ENCODE measurements at places on chromosomes 1 and 21. TPM values are rescaled to one million over a fixed set of nuclear protein-coding genes. Genes with fewer than 3 reads are reported as not detected.
A peak's percentile ranks its signal among the peaks of the same experiment; 100 is the strongest.

DNA sequence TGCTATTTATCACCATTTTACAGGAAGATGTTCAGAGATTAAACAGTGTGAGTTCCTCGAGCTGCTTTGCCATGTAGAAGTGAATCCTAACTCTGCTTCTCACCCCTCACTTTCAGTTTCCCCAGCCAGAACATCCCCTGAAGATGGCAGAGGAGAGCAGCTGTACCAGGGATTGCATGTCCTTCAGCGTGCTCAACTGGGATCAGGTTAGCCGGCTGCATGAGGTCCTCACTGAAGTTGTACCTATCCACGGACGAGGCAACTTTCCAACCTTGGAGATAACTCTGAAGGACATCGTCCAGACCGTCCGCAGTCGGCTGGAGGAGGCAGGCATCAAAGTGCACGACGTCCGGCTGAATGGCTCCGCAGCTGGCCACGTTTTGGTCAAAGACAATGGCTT lies 16.9 kb downstream of the TENT5C start:
- no peak for DNase-seq

DNA sequence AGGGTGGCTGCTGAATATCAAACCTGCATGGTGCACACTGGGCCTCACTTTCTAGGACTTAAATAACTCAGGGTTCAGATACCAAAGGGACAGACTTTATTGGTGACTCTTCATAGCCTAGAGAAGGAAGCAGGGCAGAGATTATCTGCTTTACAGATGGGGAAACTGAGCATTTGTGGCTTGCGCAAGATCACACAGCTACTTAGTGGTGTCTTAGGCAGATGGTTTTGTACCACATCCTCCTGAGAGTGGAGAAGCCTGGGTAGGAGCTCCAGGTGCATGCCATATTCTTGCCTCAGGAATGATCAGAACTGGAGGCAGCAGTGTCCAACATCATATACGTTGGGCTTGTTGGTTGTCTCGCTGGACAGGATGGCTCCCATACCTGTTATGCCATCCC lies 6.8 kb upstream of the DPH2 start:
- no peak for DNase-seq

ETV3L gene
- not detected for total RNA-seq

DNA sequence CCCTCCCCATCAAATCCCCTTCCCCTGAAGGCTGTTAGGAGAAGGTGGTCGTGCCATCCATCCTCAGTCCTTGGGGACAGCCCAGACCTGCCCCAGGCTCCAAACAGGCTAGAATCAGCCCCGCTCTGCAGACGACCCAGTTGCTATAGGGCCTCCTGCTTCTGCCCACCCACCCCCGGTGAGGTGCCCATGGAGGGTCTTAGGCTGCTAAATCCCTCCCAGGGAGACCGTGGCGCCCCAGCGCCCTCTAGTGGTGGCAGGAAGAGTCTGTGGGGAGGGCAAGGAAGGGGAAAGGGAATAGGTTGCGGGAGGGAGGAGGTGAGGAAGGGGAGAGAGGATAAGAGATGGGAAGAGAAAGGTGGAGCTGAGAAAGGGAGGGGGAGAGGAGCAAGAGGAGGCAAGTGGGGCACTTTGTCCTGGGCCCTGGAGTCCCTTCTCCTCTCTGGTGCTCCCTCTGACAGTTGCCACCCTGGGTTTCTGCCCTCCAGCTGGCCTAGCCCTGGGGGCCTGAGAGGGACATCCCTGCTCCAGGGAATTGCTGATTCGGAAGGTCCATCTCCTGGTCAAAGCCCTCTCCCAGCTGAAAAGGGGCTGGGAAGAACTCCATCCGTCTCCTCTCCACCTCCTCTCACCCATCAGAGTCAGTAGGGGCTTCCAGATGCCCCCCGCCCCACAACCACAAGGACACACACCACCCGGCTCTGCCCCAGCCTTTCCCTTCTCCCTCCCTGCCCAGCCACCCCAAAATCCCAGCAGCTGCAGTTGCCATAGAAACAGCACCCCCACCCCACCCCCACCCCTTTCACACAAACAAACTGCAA lies 55.4 kb downstream of the CAMK2N1 start:
- peak; percentile 83 for DNase-seq

TMOD4 gene
- 0.76 TPM for total RNA-seq

DNA sequence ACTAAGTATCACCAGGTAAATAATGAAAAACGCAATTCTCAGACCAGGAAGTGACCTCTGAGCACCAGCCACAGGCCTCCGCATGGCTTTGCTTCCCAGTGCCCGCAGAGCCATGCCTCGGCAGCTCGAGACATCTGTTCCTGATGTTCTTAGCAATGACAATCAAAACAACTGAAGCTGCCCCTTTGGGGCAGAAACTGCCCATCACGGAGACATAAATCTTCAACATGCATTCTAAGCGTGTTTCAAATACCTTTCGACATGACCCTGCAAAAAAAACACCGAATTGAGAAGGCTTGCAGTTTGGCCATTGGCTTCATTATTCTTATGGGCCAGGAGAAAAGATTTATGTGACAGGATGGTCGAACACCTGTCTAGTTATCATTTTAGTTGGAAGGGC lies 5.8 kb upstream of the RAP1GAP start:
- no peak for DNase-seq

DMRTA2 gene
- 0.42 TPM for total RNA-seq

HES2 gene
- total RNA-seq, result 54.6 TPM

- DNase-seq, result no peak
Measured at GRCh38 chr1:87795615-87796337, 467.1 kb downstream of the LMO4 start.

GRCh38 chr1:232743999-232744398 lies 61.2 kb upstream of the MAP10 start:
- DNase-seq, result no peak

- no peak for DNase-seq
Measured at GRCh38 chr1:245345191-245345884, 190.6 kb downstream of the KIF26B start.

GRCh38 chr1:209710093-209710492 lies 5.4 kb downstream of the HSD11B1 start:
- no peak for DNase-seq

GJC2 gene
- total RNA-seq, result 3.0 TPM

GRCh38 chr1:10629091-10629815 lies 154.5 kb downstream of the PEX14 start:
- no peak for DNase-seq

KCNAB2 gene
- total RNA-seq, result 20.4 TPM

ZBTB8B gene
- 0.44 TPM for total RNA-seq

DNA sequence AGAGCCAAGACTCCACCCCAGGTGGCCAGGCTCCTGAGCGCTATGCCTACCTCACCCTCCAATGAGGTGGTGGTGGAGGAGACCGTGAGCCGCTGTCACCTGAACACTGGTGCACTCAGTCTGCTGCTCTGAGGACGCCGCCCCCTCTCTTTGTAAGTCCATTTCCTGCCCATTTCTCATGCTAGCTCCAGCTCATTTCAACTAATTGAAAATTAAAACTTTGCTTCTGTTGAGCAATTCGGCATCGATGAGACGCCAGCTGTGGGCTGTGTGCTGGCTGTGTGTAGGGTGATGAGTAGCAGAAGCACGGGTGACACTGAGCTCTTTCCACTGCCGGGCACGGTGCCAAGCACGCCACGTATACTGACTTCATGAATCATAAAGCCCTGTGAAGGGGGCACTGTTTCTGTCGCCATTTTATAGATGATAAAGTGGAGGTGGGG lies 11.2 kb downstream of the TNFRSF1B start:
- DNase-seq, result no peak

DNA sequence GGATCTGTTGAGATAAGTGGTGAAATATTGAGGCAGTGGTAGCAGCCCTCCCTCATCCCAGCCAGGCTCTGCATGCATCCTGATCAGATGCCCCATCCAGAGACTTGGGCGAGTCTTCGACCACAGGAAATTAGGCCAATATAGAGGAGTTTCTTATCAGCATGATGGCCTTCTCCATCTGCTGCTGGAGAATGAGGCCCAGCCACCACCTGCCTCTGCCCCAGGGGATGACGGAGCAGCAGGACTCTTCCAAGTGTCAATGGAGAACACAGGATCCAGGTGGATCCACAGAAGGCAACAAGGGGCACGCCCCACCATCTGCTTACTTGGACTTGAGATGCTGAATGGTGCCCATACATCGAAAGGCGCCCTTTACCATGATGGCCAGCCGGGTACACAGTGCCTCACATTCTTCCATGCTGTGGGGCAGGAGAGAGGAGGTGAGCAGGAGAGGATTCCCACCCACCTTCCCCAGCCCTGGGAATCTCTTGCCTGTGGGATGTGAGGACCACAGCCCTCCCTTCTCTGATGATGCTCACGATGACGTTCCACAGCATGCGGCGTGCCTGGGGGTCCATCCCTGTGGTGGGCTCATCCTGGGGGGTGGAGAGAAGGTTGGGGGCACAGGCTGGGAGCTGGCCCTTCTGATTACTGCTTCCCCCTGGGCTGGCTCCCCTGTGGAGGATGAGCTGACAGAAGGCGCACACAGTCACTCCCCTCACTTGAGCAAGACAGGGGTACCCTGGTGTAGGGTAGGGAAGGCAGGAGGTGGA lies 91.5 kb upstream of the GCLM start:
- peak; percentile 38 for DNase-seq

Data from glutamatergic neuron (in vitro differentiated cells).